ENCODE measurements at places on chromosomes 3 and 15.

- DNase-seq: no peak
These were observed 108.4 kb downstream of the MEGF11 start for GRCh38 chr15:66144978-66145725.

GRCh38 chr15:94855409-94856266, 624.3 kb downstream of the MCTP2 start:
- DNase-seq: no peak

DNA sequence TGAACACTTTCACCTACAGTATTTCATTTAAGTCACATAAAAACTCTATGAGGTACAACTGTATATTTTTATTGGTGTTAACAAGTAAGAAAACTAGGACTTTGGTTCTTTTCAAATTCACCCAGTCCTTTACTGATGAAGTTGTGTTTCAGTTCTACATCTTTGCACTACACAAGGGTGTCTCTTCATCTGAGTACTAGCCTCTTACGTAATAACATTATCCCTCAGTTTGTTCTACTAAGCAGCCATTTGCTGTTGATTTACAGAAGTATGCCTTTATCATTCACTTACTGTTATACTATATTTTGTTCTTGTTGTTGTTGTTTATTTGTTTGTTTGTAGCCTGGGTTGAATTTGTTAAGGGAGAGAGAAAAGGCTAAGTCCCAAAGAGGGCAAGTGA, 311.9 kb downstream of the PLOD2 start:
- no peak for DNase-seq

DNA sequence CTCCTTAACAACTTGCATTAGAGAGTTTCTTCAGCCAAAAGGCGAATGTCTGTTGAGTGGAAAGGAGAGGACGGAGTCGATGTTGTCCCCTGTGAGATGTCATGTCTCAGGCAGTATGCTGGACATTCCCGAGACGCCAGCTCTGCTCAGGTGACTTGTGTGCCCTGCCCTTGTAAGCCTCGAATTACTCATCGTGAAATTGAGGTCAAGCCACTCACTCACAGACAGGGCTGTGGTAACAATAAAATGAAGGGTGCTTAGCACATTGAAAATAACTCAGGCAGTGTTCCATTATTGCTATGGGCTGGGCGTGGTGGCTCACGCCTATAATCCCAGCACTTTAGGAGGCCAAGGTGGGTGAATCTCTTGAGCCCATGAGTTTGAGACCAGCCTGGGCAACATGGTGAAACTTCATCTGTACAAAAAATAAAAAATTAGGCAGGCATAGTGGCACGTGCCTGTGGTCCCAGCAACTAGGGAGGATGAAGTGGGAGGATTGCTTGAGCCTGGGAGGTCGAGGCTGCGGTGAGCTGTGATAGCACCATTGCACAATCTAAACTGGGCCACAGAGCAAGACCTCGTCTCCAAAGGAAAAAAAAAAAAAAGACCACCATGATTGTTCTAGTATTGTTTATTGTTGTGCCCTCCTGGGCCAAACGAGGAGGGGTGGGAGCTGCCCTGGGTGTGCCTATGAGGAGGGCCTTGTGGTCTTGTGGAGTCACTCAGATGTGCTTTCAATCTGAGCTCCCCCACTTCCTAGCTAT, 214.4 kb downstream of the THSD4 start:
- DNase-seq: peak; percentile 84

- DNase-seq: no peak
These were observed 70.5 kb upstream of the SLC4A7 start for GRCh38 chr3:27554706-27555105.

DNA sequence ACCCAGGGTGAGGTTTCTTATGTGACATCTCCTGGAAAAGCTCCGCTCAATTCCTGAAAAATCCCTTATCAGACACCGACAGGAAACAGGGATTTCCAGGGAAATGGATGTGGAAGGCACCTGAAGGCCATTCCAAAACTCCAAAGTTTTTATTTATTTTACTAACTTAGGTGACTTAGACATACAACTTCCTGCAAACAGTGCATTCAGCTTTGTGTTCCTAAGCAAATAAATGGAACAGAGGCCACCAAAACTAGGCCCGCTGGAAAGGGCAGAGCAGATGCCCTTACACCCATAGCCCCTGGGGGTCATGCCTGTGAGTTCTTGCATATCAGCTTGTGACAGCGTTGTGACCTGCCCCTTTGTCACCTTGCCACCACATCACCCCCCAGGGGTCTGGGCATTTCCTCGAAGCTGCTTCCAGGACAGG, 239.4 kb downstream of the XXYLT1 start:
- no peak for DNase-seq

- DNase-seq: no peak
These were observed 24.1 kb downstream of the ARPP21 start for GRCh38 chr3:35663471-35663870.

DNA sequence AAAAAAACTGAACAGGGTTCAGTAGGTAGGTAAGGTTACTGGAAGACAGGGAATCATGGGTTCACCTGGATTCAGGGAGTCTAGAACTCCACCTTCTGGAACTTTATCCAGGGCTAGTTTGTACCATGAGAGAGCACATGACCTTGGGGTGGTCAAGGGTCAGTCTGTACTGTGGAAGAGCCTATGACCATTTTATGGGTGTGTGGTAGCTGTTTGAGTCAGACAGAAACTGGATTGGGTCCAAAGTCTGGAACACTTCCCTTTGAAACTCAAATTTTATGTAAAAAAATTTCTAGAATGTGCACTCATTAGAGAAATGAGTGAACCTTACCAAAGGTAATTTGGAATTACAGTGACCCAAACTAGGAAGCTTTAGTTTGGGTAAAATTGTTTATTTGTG, 486.0 kb upstream of the AGTR1 start:
- peak; percentile 54 for DNase-seq

DNA sequence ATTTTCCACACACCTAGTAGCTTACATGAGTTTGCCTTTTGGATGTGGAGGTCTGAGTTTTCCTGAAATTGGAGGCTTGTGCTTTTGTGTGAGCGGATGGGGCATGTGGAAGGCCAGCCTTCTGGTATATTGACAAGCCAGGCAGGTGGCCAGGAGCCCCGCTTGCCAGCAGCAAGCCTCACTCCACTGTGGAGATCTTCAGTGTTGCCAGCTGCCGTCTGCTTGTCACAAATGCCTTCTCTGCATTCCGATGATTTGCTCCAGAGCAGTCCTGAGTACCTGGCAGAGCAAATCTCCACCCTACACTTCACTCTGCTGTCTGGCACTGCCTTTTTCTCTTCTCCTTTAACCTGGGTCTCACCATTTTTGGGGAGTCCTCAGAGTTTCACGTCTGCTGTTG, 29.1 kb upstream of the CHST2 start:
- peak; percentile 53 for DNase-seq

DNA sequence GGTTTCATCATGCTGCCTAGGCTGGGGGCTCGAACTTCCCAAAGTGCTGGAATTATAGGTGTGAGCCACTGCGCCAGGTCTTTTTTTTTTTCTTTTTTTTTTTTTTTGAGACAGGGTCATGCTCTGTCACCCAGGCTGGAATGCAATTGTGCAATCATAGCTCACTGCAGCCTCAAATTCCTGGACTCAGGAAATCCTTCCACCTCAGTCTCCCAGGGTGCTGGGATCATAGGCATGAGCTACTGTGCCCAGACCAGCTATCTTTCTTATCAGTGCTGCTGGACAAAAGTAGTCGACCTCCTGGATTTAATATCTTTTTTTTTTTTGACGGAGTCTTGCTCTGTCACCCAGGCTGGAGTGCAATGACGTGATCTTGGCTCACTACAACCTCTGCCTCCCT, 60.8 kb downstream of the TFDP2 start:
- peak; percentile 17 for DNase-seq

DNA sequence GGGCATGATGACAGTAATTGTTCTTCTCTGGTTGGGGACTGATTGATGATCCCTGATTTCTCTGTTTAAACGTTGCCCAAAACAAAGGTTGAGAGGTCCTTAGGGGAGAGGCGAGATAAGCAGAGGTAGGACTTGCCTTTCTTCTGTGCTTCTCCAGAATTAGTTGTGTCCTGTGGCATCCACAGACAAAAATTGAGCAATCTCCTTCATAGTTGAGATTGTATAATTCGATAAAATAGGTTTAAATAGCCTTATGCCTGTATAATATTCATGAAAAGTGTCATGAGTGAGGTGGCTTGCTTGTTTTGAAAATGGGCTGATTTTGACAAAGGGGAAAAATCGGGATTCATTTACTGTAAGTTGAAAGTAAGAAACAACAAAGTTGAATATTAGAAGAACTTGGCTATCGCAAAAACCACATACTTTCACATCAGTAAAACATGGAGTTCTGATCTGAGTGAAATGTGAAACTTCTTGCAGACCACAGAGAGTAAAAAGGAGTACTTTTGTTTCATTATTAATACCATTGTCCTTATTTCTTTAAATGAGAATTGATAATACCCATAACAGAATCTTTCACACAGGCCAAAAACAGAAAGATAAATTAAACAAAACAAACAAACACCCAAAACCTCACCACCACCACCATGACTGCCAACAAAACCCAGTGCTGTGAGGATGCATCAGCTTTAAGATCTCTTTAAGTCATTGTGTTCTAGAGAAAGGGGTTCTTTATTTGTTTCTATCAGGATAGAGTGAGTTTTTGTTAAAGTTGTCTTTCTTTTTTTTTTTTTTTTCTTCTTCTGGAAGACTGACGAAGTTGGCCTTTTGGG, 155.7 kb downstream of the LPP start:
- no peak for DNase-seq

- peak; percentile 85 for DNase-seq
These were observed 465.0 kb upstream of the ROBO1 start for GRCh38 chr3:80232760-80233159.

- peak; percentile 34 for DNase-seq
These were observed 239.6 kb downstream of the GBE1 start for GRCh38 chr3:81521855-81522254.

- peak; percentile 1 for DNase-seq
These were observed 30.1 kb downstream of the SH3GL3 start for GRCh38 chr15:83477172-83477807.

DNA sequence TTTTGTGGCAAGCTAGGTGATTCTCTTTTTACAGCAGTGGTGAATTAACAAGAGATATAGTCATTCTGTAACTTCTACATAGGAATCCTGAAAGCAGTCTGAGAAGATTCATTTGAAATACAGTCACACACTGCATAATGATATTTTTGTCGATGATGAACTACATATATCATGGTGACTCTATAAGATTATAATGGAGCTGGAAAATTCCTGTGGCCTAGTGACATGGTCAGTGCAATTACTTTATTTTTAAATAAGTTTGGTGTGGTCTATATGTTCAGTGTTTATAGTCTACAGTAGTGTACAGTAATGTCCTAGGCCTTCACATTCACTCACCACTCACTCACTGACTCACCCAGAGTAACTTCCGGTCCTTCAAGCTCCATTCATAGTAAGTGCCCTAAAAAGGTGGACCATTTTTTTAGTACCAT, 511.4 kb upstream of the MCTP2 start:
- DNase-seq: no peak

- DNase-seq: no peak
These were observed 41.6 kb upstream of the DUT start for GRCh38 chr15:48289628-48290027.

DNA sequence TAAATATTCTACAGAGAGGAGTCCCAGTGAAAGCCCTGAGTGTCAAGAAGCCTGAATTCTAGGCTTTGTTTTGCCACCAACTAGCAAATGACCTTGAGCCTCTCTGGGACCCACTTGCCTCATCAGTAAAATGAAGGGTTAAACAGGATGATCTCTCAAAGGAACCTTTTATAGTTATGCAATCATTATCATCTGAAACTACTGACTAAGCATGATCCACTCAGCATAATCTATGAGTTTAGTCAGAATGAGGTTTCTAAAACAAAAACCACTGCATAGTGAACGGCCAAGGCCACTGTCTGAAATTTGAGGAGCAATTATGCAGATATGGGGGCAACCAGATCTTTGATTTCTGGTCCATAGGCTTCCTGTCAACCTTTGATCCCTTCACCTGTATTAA, 319.0 kb downstream of the MECOM start:
- DNase-seq: no peak

DNA sequence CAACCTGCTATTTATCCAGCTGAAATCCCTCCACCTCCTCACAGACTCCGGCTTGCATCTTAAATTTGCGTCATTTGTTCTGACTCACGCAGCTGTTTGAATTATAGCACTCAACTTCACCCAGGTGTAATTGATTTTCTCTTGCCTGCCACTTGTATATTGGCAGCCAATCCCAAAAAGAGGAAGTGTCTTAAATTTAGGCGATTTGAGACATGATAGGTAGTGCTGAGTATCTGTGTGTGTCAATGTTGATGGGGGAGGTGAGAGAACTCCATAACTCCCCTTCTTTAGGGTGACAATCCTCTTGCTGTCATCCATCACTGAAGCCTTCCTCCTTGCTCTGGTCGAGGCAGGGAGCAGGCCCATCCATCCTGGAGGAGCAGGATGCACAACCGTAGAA, 77.2 kb upstream of the TPRG1 start:
- DNase-seq: no peak

- no peak for DNase-seq
These were observed 170.0 kb downstream of the SEMA6D start for GRCh38 chr15:47887241-47887800.

GRCh38 chr3:36964817-36965216, 20.0 kb upstream of the TRANK1 start:
- DNase-seq: no peak

DNA sequence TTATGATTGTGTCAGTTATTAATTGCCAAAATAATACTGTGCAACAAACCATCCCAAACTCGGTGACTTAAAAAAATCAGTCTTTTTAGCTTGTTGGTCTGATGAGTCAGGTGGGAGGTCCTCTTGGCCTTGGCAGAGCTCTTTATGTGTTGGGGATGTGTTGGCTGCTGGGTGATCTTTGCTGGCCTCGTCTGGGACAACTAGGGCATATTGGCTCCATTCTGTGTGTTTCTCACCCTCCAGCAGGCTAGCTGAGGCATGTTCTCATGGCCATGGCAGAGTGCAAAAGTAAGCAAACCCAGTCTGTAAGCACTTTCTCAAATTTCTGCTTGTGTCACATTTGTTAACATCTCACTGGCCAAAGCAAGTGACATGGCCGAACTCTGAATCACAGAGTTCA, 251.6 kb downstream of the RPLP1 start:
- peak; percentile 65 for DNase-seq

- DNase-seq: no peak
These were observed 8.1 kb upstream of the SLC6A1 start for GRCh38 chr3:10984371-10984896.

DNA sequence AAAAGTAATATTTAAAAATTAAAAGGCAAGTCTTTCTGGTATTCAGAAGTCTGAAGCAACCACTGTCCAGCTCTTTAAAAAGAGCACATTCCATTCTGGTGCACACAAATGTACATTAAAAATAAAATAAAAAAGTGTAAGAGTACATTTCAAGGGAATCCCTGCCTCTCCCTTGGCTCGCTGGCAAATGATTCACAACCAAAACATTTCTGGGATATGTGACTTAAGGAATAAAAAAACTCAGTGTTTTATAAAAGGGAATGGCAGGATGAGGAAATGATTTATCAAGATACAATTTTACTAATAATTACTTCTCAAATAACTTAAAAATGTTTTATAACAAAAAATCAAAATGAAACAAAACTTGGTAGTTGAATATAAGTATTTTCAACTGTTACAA, 23.8 kb upstream of the ANXA2 start:
- DNase-seq: peak; percentile 71

Data from astrocyte of the hippocampus (primary cell).